ENCODE measurements at places on chromosomes 16 and 17. TPM values are rescaled to one million over a fixed set of nuclear protein-coding genes. Genes with fewer than 3 reads are reported as not detected.

Gene SDR42E2
- polyA plus RNA-seq = 0.10 TPM

Gene TBX2
- 11.5 TPM for polyA plus RNA-seq

Gene RAB34
- polyA plus RNA-seq = 133 TPM

Gene PRSS33
- 0.08 TPM for polyA plus RNA-seq

Gene ANKRD40CL
- polyA plus RNA-seq = 0.26 TPM

Gene KCNJ18
- not detected for polyA plus RNA-seq

DNA sequence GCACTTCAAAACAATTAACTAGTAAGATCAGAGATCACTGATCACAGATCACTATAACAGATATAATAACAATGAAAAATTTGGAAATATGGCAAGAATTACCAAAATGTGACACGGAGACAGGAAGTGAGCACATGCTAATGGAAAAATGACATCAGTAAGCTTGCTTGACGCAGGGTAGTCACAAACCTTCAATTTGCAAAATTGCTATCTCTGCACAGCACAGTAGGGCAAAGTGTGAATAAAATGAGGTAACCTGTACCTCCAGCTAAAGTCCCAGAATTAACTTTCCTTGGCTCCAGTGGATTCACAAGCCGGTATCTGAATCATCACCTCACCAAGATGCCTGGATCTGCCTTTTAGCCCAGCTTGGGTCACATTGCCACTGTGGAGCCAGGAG is 4.2 kb upstream of the MMP2 start:
- peaks cover 2% of the 10 kb centered on the region for H3K4me1 ChIP-seq
- no peaks in the 10 kb centered on the region for H3K27me3 ChIP-seq
- no peaks in the 10 kb centered on the region for H3K36me3 ChIP-seq
- peak; percentile 9 for DNase-seq

DNA sequence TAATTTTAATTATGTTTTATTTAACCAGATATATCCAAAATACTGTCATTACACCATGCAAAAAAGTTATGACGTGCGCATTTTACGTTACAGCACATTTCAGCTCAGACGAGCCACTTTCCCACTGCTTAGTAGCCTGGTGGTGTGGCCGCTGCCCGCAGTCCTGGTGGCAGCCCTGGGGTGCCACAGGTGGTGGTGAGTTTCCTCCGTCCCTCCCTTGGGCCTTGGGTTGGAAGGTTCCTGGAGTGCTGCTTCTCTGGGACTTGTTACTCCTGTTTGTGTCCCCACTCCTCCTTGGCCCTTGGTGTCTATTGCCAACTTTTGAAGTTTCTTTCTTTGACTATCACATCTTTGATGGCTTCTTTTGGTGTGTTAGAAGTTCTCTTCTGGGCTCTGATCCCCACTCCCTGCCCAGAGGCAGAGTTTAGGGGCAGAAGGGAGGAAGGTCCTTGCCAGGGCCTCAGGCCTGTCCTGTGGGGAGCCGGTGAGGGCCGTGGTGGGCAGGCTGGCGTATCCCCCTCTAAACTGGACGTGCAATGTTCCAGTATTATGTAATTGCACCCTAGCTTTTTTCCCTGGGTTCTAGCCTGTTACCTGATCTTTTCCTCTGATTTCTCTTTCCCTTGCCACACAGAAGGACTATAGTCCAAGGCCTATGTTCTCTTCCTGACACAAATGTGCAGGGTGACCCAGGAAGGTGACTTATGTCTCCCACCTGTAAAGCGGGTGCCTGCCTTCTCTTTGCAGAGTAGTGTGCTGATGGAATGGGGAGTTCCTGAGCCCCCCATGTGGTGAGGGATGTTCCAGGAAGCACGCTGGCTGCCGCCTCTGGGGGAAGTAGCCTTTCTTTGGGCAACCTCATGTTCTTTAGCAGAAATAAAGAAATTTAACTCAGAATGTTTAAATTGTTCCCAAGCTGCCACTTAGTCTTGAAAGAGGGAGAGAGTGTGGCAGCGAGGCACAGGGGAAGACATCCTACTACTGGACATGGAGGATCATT is 8.4 kb downstream of the MPRIP start:
- H3K4me3 ChIP-seq = no peak overlapping the region
- no peaks in the 10 kb centered on the region for H3K27me3 ChIP-seq
- DNase-seq = peak; percentile 67
- H3K36me3 ChIP-seq = no peaks in the 10 kb centered on the region

- no peaks in the 10 kb centered on the region for H3K27me3 ChIP-seq
- H3K36me3 ChIP-seq = peaks cover 4% of the 10 kb centered on the region
- no peak overlapping the region for H3K27ac ChIP-seq
- no peak for DNase-seq
Observed at GRCh38 chr16:30535106-30535776, 583 bp upstream of the ZNF747 start.

- H3K4me1 ChIP-seq = no peaks in the 10 kb centered on the region
- no peak overlapping the region for H3K4me3 ChIP-seq
- no peak for DNase-seq
Observed at GRCh38 chr16:84815462-84815861, 4.3 kb upstream of the CRISPLD2 start.

DNA sequence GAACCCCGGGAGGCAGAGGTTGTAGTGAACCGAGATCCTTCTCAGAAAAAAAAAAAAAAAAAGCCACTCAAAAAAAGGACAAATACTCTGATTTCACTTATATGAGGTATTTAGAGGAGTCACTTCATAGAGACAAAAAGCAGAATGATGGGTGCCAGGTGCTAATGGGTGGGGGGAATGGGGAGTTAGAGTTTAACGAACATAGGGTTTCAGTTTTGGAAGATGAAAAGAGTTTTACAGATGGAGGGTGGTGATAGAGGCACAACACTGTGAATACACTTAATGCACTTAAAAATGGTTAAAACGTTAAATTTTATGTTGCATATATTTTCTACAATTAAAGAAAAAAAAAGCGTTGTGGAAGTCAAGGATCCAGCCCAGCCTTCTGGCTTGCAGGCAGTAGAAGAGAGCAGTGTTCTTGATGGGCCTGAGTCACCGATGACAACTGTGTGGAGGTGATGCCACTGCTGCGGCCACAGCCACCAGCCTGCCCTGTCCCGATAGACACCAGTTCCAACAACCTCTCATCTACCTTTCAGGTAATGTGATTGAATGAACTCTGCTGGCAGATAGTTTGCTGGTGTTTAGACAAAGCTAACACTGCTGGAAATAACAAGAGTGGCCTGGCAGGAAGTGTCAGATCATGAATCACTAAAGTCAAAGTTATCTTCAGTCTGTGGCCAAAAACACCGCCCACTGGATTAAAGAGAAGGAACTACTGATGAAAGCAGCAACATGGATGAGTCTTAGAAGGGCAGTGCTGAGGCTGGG is 49.9 kb upstream of the COX10 start:
- DNase-seq = no peak
- no peak overlapping the region for H3K27ac ChIP-seq
- no peaks in the 10 kb centered on the region for H3K36me3 ChIP-seq
- H3K4me3 ChIP-seq = no peak overlapping the region

Measured in aorta (tissue), 5 donors.